DND-41 (cell line): ENCODE measurements at places on chromosomes 4 and X.

GRCh38 chrX:105527759-105528158, 294.6 kb upstream of the NRK start:
- DNase-seq: no peak

GRCh38 chrX:43349363-43349762, 306.7 kb upstream of the MAOA start:
- peak; percentile 45 for DNase-seq

DNA sequence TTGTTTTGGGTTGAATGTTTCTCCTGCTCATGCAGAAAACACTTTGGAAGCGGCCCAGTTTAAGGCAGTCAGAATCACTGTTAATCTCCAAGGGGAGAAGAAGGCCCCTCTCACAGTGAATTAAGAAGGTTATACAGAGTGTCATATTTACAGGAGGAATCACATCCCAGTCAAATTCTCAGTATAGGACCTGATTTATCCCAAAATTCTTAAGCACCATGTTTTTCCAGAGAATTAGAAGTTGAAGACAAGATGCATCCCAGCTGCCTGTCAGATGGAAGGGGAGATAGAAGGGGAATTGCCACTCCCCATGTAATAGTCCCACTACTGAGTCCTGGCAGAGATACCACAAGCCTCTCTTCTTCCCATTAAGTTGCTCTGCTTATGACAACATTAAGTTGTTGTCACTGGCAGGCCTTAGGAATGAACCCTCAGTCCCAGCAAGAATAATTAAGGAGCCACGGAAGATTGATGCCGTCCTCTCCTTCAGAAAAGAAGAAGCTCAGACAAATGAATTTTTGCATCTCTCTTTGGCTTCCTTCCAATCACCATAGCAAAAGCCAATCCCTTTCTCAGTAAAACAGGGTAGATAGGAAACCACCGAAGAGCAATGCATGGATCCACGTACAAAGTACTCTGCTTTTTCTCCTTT, 138.4 kb downstream of the LDB2 start:
- DNase-seq: no peak

DNA sequence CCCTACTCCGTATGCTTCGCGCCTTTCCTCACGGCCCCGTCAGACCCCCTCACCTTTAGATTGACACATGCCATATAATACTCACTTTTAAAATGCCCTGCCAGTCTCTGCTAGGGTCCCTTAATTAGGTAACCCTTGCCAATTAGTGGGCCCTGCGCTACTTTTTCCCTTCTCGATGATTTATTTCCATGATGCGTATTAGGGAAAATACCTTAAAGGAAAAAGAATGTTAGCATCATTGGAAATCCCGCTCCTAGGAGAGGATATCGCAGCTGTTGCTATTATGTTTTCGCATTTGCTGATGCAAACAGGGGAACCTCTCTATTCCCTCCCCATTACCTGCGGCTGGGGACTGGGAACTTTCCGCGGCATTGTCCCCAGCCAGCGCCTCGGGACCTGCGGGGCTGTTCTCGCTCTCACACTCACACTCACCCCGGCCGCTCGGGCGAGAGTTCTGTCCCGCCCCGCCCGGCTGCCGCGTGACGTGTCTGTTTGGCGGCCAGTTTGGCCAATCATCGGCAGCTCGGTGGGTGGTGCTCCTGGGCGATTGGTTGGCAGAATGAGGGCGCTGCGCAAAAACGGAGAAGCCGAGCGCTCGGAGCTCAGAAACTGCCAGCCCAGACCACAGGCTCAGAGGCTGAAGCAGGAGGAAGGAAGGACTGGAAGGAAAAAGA, at the start of gene PCDH10:
Gene PCDH10 (plus strand): TSS at position 605 of the 674 bp plus-strand sequence. CDS start 847 bp downstream, outside the sequence.
- DNase-seq: peak; percentile 32

DNA sequence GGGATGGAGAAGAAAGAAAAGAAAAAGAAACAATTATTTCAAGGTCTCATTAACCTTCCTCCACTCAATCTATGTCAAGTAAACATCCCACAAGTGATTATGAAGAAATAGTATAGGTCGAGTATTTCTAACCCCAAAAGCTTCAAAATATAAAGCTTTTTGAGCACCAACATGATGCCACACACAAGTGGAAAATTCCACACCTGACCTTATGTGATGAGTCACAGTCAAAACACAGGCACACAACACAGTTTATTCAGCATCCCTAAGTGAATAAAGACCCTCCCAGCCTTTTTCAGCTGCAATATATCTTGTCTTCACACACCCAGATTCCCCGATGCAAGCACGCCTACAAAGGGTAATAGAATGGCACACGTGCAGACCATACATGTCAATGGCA, 51.7 kb upstream of the VEGFC start:
- no peak for DNase-seq
